ENCODE measurements at places on chromosomes 2 and 18. TPM values are rescaled to one million over a fixed set of nuclear protein-coding genes. Genes with fewer than 3 reads are reported as not detected.

DNA sequence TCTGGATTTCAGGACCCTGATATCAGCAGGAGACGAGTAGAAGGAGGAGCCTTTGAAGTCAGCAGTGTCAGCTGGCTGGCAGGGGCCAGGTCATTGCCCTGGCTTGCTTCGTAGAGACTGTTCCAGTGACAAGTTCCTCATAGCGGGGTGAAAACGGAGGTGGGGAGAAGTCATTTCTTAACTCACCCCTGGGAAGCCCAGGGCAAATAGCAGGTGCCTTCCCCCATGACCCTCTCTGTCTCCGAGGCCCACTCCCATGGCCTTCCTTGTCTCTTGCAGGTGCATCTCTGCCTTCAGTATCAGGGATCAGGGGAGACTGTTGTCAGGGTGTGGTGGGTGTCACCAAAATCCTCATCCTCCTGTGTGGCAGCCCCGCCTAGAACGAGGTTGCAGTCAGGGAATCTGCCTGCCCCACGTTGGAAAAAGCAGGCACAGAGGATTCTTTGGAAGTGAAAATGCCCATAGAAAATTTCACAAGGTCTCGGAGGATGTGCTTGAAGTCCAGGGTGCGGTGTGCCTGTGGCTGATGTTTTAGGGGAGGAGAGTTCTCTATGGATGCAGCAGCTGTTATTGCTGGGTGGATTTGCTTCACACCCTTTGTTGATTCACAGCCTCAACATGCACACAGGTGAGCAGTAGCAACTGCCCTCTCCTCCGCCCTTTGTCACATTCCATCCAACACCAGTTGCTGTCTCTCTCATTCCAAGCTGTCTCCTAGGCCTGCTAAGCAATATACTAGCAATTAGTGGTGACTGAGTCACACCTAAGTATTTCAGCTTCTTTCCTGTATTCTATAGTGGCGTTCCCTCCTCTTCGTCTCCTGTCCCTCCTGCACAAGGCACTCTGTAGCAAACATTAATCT, 142.6 kb upstream of the FHL2 start:
- DNase-seq, result peak; percentile 67

DNA sequence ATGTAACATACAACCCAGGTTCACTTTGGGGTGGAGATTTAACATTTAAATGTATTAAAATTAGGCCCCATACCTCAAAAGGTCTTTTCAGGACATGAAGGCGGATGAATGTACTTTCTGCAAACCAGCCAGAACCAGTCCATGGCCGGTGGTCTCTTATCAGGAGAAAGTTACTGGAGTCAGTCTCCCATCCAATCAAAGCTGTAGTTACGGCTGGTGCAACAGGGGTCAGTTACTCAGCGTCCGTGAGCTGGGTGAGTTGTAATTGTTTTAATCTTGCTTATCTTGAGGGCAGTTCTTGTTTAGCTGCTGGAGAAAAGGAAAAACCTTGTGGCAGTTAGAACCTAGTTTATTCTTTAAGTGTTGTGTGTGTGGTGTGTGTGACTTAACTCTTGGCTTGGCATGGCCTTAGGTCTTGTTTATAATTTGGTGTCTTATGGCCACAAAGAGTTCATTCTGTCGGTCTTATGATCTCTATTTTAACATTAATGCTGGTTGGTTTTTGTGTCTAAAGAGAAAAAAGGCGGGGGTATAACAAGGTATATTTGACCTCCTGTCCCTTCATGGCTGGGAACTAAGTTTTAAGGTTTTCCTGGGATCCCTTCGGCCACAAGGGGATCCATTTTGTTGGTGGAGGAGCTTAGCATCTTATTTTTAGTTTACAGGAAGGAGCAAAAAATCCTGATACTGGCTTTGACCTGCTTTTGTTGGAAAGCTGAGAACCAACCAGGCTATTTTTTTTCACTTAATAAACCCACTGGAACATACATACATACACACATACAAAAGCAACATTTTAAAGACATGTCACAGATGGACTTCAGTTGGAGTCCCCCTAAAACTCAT, 143.5 kb upstream of the NCK2 start:
- DNase-seq, result no peak

Gene LYG2
- total RNA-seq, result not detected

DNA sequence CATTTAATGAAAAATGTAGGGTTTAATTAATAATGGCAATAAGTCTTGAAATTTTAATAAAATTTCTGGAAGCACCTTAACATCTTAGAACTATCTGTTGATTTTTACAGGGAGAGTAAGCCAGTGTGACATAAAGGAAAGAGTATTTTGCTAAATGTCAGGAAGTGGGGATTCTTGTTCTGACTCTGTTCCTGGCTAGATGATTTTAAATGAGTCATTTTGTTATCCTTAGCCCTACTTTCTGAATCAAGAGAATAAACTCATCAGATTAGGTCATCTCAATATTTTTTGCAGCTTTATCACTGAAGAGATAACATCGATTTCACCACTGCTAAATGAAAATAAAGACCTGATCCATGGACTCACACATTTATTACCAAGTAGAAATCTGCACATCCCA, 377.5 kb upstream of the CYRIA start:
- peak; percentile 64 for DNase-seq

DNA sequence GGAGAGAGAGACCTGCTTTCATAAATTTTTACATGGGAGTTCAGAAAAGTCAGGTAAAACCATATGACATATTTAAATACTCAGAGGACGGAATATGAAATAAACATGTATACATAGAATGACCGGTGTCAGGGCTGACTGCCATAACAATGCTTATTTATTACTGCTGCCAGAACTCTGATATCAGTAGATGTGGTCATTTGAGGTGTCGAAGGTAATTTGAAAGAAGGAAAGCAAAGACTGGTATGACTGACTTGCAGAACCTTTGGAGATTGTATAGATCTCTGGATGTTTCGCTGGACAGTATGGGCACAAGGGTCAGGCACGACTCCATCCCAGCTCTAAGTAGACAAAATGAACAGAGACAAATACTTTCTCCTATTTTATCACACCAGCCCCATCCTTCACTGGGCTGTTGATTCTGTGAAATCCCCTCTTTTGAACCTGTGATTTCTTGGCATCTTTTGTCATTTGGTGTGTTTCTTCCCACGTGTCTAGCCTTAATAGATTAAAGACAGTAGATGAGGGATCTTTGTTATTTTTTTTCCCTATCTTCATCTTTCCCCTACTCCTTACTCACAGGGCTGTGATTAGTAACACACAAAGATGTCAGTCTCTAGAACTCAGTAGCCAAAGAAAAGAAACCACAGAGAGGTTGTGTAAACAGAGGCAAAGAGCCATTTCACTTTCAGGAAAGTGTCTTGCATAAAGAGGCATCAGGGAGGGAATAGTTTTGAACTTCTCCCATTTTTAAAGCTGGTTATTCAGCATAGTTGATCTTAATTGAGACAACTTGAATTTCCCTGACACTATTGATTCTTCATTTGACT, 61.6 kb downstream of the ICOS start:
- peak; percentile 2 for DNase-seq

DNA sequence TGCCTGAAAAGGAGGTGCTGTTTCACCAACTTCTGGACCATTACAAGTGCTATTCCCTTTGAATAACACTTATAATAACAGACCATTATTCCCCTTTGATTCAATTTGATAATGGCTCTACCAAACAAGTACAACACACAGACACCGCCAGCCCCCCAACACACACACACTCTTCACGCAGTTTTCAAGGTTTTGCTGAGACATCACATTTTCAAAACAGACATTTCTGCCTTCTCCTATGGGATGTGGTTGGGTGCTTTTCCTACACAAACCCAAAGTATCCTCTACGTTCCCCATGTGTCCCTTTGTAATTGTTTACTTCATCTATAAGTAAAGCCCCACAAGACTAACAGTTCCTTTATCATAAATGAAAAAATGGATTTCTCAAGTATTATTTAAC, 229.7 kb downstream of the KCNH7 start:
- DNase-seq, result no peak

Gene SRD5A2
- total RNA-seq, result not detected

GRCh38 chr2:226690461-226691024, 109.1 kb downstream of the IRS1 start:
- peak; percentile 64 for DNase-seq

GRCh38 chr2:238727585-238728329, 120.1 kb upstream of the TWIST2 start:
- peak; percentile 30 for DNase-seq

Gene CPO
- total RNA-seq, result not detected

Gene AQP12A
- not detected for total RNA-seq

GRCh38 chr2:121356058-121356640, 71.1 kb upstream of the TFCP2L1 start:
- DNase-seq, result peak; percentile 74

DNA sequence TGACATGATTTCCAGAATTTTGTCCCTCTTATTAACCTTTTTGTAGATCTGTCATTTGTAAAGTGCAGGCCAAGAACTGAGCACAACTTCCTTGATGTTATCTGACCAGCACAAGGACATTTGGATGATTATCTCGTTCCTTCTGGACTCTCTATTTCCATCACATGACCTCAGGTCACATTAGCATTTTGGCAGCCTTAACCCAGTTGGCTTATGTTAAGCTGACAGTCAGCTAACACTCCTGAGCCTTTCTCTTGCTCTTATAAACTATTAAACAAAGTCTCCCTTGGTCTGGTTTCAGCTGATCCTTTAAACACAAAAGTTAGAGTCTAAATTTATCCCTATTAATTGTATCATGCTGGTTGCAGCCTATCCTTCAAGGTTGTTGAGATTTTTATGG, 167.2 kb upstream of the RBBP8 start:
- no peak for DNase-seq

Gene MAP3K19
- not detected for total RNA-seq

All from LHCN-M2 (cell line).